ENCODE measurements at places on chromosomes 2 and 18. TPM values are rescaled to one million over a fixed set of nuclear protein-coding genes. Genes with fewer than 3 reads are reported as not detected.

UGT1A8 gene
- total RNA-seq, result 0.42 TPM

DNA sequence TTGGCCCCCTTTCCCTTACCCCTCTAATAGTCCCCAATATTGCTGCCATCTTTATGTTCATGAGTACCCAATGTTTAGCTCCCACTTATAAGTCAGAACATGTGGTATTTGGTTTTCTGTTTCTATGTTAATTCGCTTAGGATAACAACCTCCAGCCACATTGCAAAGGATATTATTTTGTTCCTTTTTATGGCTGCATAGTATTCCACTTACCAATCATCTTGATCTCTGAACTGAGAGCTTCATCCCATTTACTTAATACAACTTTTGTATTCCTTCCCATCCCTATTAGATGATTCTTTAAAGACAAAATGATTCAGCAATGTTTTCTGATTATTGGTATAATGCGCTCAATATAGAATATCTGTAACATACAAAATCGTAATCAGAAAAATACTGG lies 36.7 kb downstream of the ARL5A start:
- ATAC-seq, result no peak

MAL gene
- 65.9 TPM for total RNA-seq

- ATAC-seq, result no peak
Observed at GRCh38 chr2:28469947-28470535, 25.8 kb upstream of the PLB1 start.

DNA sequence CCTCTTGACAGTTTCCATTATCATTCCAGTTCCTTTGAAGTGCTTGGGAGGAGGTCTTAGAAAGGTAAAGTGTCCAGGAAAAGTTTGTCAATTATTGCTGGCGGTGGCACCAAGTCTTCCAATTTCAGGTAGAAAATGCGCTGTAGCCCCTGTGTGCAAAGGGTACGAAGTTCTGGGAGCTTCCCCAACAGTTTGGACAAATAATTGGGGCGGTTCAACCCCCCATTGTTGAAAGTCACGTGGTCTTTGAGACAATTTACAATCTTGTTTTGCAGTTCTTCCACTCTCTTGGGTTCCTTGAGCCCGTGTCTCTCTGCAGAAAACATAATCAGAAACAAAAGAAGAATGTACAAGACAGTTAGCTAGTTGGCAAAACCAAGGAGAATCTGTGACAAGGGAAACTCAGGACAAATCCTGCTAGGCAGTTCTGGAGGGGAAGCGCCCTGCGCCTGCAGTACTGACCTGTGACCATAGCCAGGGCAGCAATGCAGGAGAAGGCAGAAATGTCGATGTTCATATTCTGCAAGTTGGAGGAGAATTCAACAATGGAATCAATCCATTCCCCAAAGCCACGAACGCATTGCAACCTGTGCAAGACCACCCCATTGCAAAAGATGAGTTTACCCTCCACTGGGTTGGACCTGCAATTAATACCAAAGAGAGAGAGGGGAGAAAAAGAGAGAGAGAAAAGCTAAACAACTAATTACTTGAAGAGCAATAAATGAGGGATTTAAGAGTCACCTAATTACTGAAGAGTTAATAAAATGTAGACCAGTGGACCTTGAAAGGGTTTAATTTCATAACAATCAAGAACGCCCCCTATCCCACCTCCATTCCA lies 6.6 kb downstream of the NR4A2 start:
- ATAC-seq, result no peak

FHOD3 gene
- total RNA-seq, result not detected

GRCh38 chr18:42052122-42052708 lies 97.2 kb downstream of the PIK3C3 start:
- ATAC-seq, result no peak

GRCh38 chr2:43311276-43311675 lies 84.9 kb upstream of the ZFP36L2 start:
- ATAC-seq, result no peak

GRCh38 chr2:133570542-133570941 lies 2.3 kb upstream of the NCKAP5 start:
- ATAC-seq, result no peak

ANKRD36C gene
- total RNA-seq, result 74.0 TPM

OST4 gene
- total RNA-seq, result 313 TPM

DNA sequence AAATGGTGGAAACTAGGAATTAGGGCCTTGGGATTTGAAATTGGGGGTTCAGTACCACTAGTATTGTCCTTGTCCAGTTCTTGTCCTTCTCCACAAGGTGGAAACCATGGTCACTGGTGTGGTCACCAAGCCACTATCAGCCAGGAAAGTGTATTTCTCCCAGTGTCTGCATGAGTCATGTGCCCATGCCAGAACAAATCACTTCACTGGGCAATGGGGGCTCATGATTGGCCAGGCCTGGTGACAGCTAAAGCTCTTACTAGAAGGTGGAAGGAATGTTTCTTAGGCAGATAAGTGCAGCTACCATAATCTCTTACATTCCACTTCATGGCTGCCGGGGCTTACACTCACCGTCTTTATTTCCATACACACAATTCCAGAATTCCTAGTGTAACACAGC lies 124.8 kb upstream of the TACR1 start:
- ATAC-seq, result no peak

DNA sequence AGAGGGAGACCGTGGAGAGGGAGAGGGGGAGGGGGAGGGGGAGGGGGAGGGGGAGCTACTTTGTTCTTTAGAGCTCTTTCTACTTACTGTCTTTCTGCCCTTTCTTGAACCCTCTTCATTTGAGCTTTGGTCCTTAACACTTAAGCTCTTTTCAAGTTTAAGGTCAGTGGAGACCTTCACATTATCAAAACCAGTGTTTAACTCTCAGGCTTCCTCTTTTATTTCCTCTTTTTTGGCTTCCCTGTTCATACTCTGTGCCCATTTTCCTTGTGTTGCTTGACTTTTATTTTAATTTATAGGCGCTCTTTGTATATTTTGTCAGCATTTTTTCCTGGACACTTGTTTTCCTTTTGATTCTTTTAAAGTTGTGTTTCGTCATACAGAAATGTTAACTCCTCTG lies 37.1 kb downstream of the ACSL3 start:
- ATAC-seq, result no peak

ZDBF2 gene
- 14.0 TPM for total RNA-seq

DNA sequence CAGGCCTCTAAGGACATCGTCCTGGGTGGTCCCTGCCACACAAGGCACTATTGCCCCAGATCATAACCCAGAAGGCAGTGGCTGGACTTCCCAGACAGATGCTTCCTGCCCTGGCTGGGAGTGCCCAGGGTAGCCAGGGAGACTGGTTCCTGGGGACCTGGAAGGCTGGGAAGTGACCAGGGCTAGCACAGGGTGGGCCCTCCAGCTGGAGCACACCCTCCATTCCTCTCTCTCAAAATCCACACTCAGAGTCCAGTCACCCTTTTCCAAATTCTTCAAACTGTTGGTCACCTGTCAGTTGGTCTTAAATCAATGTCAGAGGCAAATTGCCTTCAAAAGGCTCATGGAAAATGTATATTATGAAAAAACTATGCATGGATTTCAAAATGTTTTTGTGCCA lies 11.6 kb upstream of the TUBB6 start:
- no peak for ATAC-seq

GRCh38 chr2:208099682-208100470 lies 24.4 kb downstream of the CRYGD start:
- ATAC-seq, result no peak

DNA sequence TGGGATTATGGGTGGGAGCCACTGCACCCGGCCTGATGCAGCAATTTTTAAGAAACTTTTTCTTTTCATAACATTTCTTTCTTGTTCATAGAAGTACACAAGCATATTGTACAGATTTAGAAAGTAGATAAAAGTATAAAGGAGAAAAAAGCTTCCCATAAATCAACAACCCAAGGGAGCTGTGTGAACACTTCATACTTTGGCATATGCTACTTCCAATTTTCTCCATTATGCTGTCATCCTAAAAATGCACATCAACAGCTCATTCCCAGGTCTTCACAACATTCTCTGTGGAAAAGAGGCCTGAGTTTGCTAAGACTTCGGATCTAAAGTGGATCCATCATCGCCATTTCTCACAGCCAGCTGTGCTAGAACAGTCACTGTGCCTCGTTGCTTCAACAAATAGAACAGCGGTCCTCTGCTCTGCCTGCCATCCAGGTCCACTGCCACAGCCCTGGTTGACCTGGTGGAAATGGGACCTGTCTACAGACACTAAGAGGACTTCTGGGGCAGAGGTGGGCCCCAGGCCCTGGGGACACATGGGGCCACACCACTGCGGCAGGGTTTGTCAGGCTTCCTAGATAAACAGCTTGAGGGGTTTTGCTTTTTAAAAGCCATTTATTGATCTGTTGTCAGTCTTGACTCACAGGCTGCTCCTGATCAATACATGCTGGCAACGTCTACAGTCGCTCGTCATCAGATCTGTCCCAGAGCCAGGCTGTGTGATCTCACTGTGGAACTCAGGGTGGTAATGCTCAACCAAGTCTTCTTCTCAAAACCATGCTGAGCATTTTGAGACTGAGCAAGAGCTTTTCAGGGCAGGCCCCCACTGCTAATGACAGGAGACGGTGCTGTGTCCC lies 72.7 kb upstream of the MGAT4A start:
- ATAC-seq, result no peak

PRKAG3 gene
- not detected for total RNA-seq

DNA sequence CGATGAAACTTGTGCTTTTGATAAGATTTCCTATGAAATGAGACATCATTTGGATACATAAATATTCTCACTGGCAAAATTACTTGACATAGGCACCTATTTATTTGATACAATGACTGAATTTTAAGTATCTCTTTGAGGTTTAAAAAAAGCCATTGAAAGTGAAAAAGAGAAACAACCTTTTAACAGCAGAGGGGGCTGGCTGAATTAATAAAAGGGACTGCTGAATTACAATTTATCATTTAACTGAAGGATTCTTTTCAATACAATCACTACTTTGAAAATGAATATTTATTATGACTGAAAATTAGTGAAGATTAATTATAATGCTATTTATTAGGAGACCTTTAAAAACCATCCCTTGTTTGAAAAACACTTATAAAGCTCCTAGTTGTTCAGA lies 335.3 kb downstream of the DLGAP1 start:
- no peak for ATAC-seq

ELOA2 gene
- not detected for total RNA-seq

- ATAC-seq, result no peak
Observed at GRCh38 chr2:235835810-235836209, 332.4 kb downstream of the GBX2 start.

DNA sequence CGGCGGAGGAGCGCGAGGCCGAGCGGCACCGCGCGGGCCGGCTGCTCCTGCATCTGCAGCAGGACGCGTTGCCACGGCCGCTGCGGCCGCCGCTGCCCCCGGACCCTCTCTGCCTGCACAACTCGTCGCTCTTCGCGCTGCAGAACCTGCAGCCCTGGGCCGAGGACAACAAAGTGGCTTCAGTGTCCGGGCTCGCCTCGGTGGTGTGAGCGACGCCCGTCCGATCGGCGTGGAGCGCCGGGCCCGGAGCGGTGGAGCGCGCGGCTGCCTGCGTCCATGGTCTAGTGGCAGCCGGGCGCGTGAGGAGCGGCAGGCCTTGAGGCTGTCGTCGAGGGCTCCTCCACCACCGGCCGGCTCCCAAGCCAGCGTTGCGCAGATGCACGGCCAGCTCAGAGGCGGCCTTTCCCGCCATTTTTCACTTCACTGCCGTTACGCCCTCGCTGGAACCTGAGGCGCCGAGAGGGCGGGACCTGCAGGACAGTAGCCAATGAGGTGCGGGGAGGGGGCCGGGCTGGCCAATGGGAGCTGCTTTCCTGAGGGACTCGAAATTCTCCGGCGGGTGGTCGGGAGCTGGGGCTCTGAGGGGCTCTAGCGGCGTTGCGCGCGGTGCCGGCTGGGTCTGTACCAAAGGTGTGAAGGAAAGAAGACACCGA lies 1.9 kb downstream of the TLX2 start:
- peak; percentile 83 for ATAC-seq

DNA sequence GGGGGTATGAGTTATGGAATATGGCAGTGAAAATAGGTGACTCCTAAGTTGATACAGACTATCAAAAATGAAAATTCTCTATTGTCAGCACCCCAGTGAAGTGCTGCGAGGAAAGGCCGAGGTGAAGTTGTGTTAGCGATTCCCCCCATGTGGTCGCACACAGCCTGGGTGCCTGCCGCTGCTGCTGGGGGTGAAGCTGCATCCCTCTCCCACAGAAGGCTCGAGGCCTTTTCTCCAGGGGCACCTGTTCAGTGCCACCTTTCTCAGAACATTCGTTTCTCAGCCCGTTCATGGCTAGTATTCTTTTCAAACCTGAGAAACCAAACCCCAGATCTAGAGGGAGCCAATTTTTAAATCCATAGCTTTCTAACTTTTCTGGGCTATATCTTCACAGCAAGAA lies 23.8 kb downstream of the HK2 start:
- ATAC-seq, result no peak

DNA sequence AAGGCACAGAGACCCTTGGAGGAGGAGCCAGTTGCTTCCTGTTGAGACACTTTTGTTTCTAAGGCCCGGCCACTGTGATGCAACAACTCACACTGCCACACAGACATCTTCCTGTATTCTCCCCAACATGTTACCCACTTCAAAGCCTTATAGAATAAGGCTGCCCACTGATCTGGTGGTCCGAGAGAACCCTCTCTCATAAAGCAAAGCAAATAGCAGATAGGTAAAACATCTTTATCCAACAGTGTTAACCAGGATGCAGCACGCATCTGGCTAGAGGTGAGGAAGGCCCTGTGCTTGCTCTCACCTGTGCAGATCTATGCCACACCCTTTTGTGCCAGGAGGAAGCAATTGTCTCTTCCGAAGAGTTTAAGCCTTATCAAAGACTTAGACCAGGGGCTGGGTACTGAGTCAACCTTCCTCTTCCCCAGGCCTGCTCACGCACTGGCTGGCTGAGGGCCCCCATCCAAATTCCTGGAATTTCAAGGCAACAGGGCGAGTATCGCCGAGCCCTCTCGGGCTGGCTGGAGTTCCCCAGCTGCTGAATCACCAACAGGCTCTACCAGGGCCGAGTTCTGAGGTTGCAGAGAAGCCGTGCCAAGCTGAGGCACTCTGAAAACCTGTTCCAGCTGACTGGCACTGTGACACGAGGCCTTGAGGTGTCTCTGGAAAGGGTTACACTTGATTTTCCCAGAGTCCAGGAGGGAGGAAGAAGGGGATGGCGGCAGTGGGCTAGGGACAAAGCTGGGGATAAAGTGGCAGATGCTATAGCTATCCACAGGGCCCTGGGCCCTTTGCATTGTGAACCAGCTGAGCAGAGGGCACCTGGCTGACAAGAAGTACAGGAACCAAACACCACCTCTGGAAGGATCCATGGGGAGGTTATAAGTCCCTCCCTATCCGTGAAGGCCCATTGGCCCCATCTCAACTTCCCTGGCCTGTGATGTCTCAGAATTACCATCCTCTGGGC lies 29.3 kb downstream of the TGFA start:
- ATAC-seq, result peak; percentile 86

GRCh38 chr2:102424754-102425153 lies 1.8 kb downstream of the IL18RAP start:
- ATAC-seq, result peak; percentile 80

ANO7 gene
- 1.6 TPM for total RNA-seq

DNA sequence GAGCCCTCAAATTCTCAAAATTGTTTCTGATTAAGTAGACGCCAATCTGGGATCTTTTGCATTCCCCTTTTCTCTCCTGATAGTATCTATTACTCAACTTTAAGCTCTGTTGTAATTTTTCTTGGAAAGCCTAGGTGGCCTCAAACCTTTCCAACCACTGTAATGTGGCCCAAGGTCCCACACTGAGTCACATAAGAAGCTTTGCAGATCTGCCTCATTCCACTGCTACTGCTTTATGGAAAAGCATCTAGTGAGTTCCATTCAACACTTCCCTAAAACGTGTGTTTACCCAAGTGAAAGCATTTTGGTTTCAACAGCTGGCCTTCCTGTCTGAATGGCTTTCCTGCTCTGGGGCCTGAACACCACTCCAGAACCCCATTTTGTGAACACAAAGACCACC lies 493.6 kb upstream of the SPHKAP start:
- ATAC-seq, result no peak

MTCL1 gene
- 0.95 TPM for total RNA-seq

GRCh38 chr2:18549083-18549482 lies 11.4 kb downstream of the RDH14 start:
- ATAC-seq, result no peak

Data from activated T-helper 17 cell treated with anti-CD3 and anti-CD28 coated beads, Interleukin-2, amount 50 U/mL, for 72 hours (primary cell).